Ammon's horn (tissue), 1 donor: ENCODE measurements at places on chromosomes 12 and 14.
A peak's percentile ranks its signal among the peaks of the same experiment; 100 is the strongest.

DNA sequence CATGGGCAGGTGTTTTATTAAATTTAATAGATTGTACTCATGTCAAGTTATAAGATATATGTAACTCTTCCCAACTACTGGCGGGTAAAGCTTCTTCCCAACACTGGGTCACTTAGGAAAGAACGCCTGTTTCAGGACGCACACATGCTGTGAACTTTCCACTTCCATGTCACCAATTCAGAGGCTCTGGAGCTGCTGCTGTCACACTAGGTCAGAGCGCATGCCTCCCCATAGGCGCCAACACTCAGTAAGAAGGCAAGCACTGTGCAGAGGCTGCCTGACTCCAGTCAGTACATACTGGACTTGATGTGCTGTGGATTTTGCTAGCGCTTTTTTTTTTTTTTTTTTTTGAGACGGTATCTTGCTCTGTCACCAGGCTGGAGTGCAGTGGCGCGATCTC is 17.2 kb downstream of the SLC15A4 start:
- no peak for DNase-seq

DNA sequence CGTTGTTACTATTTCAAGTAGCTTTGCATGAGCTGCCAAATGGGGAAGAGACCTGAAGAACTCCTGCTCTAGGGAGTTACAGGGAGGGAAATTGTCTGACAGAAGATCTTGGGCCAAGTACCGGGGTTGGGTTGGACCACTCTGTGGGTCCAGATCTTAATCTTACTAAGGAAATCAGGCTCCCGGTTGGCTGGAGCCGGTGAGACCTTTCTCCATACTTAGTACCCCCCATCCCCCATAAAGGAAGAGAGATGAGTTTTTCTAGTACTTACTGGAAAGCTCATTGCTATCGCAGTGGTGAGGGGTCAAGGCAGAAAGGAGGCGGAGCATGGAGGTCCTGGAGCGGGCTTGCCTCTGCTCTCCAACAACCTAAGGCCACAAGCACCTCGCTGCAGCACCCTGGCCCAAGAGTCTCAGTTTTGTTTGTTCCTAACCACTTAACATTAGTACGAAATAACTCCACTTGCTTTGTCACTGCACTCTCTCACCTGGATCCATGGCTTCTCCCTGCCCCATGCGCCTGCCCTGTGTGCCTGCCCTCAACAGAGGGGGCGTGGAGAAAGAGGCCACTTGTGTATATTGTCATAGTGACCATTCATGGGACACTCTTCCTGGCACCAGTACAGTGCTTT is 6.8 kb upstream of the UNC119B start:
- DNase-seq: no peak

DNA sequence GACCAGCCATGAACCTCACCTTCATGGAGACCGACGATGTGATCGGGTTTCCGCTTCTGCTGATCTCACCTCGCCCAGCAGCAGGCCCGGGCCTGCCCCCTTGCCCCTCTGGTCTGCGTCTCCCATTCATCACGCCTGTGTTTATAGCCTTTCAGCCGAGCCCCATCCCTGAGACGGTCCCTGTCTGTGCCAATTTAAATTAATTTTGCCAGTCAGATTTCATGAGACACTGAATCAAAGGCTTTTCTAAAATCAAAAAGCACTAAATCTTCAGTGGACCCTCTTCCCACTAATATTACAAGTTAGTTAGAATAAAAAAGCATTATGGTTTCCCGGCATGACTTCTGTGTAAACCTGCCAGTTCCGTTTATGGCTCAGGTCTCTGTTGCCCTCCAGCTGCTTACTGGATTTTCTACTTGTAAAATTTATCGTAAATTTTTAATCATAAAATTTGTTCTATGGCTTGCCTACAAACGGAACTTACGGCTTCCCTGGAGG is 155.9 kb downstream of the ESRRB start:
- DNase-seq: no peak

DNA sequence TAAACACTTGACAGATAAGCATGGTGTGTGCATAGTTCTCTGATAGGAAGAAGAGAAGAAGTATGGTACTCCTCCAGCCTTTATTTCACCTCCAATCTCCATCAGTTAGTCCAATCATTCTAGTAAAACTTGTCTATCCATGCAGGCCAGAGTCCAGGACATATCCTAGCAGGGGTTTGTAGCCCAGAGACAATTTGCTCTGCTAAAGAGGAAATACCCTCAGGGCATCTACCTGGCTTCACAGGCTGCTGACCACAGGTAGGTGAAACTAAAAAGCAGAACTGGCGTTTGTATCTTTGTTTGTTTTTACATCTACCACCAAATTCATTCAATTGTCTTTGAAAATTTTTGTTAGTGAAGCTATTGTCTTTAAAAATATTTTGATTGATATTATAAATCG is 717.6 kb downstream of the FSCB start:
- no peak for DNase-seq

DNA sequence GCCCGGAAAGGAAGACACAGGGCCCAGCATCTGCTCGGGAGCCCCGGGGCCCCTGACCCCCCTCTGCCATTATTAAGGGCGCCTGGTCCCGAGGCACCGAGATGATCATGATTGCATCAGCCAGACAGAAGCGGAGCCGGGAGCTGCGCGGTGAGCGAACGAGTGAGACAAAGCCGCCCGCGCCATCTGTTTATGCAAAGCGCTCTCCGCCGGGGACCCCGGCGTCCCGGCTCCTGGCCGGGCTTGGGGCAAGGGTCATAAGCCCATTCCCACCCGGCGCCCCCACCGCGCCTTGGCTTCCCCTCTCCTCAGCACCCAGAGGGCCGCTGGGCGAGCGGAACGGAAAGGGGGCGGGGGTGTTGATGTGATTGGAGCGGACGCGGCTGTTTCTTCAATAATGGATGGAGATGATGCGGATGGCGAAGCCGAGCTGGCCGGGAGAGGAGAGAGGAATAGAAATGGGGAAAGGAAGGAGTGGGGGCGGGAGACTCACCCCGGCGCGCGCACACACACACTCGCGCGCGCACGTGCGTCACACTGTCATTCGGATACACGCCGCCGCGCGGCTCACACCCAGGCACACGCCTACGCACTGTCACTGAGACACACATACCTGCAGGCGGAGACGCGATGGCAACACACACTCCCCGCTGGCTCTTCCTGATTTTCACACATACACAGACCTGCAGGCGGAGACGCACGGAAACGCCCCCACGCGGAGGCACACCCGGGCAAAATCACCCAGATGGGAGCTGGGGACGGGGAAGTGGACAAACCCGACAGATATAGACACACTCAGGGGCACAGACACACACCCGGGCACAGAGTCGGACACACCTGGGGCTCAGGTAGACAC is 10.7 kb downstream of the STAC3 start:
- DNase-seq: peak; percentile 69
